ENCODE measurements at places on chromosomes 1 and 21.

GRCh38 chr1:205528446-205528886, 24.0 kb downstream of the CDK18 start:
- DNase-seq, result no peak

DNA sequence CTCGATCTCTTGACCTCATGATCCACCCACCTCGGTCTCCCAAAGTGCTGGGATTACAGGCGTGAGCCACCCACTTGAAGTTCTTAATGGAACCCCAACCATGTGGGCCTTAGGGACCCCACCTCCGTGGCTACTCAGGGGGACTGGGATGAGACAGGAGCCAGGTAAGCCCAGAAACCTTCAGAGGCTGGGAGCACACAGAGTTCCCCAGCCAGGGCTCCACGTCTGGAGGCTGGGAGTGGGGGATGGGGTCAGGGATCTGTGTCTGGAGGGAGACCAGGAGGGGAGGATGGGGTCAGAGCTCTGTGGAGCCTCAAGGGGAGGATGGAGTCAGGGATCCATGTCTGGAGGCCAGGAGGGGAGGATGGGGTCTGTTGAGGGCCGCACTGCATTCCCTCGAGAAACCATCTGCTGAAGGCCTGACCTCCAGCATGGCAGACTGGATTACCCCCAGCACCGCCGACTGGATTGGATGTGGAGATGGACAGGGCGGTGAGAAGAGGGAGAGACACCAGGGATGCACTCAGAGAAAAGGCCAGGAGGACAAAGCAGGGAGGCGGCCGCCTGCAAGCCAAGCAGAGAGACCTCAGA, 2.1 kb upstream of the FTCD start:
- no peak for DNase-seq

- peak; percentile 22 for DNase-seq
These were observed 69.2 kb upstream of the HSPA13 start for GRCh38 chr21:14452031-14452726.

DNA sequence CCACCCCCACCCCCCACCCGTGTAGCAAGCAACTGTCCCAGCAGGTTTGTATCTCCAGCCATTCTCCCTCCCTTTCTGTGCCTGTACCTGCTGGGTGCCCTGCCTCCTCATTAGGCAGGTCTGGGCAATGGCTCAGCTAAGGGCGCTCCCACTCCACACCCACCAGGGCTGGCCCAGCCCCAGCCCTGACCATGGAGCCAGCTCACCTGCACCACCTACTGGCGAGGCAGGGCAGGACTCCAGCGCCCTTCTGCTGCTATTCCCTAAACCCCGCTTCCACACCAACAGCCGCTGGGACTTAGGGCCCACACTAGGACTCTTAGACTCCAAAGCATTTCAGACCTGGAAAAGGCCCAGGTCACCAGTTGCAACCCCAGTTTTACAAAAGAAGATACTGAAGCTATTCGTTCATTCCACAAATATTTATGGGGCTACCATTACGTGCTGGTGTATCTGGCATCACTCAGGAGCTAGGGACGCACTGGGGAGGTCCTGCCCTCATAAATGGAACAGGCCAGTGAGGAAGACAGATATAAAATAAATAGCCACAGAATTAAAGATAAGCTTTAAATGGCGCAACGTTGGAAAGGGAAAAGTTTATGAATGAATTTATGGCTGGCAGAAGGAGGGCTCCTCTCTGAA, 24.0 kb downstream of the PGLYRP3 start:
- DNase-seq, result no peak

DNA sequence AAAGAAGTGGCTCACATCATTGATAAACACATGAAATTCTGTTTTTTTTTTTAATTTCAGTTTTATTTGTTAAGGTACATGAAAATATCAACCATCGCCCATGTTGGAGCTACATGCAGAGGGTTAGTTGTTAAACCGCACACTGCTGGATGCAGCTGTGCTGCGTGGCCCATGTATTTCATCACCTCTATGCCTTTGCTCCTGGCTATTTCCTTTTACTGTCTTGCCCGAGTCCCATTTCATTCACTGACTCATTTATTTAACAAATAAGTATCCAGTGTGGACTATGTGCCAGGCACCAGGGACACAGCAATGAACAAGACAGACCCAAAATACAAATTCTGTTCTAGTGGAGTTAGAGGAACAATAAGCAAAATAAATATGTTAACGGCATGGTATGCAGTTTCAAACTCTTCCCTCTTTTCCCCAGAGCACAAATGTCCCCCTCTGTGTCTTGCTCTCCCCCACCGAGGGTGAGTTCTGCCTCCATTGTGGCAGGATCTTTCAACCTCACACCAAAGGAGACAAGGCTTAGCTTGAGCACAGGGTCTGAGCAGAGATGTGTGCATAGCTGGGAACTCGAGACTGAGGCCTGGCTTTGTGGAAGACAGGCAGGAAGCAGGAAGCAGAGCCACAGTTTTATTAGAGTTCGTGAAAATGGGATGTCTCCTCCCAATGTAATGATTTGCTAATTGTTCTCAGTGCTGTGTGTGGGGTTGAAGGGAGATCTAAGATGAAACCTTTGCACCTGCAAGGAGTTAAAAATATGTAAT, 44.6 kb downstream of the MAN1C1 start:
- no peak for DNase-seq

GRCh38 chr1:198253668-198254067, 96.9 kb downstream of the NEK7 start:
- no peak for DNase-seq

DNA sequence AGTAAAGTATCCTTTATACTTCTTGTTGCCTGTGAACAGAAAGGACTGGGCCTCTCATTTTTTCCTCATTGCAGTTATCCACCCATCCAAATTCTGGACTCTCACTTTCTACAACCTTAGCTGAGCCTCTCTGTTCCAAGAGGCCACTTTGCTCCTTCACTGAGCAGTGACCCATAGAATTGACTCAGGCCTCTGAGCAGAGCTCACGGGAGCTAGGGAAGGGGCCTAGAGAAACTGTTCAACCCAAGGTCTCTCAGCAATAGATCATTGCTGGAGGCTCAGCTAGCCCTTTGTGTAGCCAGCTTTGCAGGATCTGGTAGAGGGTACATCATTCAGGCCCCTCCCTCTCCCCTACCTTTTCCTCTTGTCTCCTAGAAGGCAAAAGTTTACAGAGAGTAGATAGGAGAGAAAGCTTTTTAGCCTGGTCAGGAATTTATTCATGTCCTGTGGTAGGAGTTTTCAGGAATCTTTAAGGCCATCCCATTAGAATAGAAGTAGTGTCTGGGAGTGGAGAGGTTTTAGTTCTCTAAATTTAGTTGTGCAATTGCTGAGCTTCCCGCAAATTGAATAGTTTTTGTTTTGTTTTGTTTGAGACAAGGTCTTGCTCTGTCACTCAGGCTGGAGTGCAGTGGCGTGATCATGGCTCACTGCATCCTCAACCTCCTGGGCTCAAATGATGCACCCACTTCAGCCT, 6.7 kb downstream of the INTS3 start:
- DNase-seq, result no peak

DNA sequence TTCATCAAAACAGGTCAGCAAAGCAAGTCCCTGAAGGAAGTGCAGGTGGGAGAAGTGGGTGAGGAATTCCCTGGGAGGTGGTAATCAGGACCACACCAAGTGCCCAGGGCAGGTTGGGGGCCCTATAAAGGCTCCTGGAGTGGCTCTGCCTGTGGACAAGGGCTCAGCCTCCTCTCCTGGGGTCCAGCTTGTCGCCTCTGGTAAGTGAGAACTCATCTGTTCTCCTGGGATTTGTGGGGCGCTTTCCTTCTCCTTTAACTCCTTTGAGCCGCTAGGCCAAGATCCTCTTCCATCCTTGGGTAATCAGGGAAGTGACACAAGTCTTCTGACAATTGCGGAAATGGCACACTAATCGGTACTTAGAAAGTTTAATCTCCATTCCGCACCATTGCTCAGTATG, at the start of gene SPRR4:
Gene SPRR4 (plus strand): TSS at position 154 of the 400 bp plus-strand sequence. CDS start 1,243 bp downstream, outside the sequence.
- no peak for DNase-seq

- DNase-seq, result no peak
These were observed 42.5 kb downstream of the KDM5B start for GRCh38 chr1:202765721-202766120.

GRCh38 chr1:20702416-20702815, 15.4 kb downstream of the KIF17 start:
- DNase-seq, result no peak

GRCh38 chr1:22518379-22518778, 44.9 kb upstream of the EPHA8 start:
- DNase-seq, result no peak

DNA sequence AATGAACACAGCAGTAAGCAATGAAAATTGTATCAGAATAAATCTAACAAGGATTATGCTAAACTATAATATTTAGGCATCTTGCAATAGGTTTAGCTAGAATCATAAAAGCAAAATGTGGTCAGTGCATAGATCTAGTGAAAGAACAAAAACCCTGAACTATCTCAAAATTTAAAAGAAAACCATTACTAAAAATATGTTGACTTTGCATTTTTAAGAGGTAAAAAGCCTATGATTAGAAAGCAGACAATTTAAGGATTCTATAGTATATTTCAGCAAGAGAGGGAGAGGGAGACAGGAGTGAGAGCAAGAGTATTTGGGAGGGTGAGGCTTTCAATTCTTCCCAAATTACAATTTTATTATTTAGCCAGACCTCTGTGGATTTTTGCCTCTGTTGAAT, 219.4 kb downstream of the TTLL7 start:
- no peak for DNase-seq

GRCh38 chr1:162131400-162132321, 62.2 kb downstream of the NOS1AP start:
- no peak for DNase-seq

DNA sequence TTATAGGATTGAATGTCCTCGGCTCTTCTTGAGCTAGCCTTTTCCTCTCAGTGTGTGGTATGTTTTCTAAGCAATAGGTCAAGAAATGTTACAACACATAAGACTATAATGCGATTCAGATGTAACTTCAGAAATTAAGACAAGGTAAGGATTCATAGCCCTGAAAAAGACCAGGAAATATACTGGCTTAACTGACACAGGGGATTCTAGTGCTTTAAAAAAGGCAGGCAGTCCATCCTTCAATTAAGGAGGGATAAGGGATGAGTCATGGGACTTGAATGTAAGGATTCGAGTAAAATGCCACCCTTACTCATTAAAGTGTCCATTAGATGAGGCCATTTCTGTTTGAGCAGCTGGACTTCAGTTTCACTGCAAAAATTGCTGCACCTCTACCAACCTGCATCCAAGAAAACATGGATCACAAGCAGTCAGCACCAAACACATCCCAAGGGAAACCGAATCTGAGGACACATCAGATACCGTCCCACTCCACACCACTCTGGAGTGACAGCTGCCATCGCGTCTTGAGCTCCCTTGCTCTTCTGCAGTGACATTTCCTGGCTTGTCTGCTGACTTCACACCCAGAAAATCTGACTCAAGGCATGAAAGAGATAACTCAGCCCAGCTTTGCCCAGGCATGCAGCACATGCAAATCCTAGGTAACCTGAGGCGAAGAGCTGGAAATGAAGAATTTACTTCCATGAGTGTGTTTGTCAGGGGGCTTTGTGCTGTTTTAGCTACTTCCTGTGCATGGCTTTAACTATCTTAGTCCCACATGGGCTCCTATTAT, 37.8 kb downstream of the NGF start:
- DNase-seq, result no peak

Data from stimulated activated CD4-positive, alpha-beta T cell treated with anti-CD3 and anti-CD28 coated beads, Interleukin-12 subunit alpha, Interleukin-12 subunit beta, amount 100 ng/mL, for 24 hours (primary cell).